ENCODE measurements at places on chromosomes 4 and X.
A peak's percentile ranks its signal among the peaks of the same experiment; 100 is the strongest.

DNA sequence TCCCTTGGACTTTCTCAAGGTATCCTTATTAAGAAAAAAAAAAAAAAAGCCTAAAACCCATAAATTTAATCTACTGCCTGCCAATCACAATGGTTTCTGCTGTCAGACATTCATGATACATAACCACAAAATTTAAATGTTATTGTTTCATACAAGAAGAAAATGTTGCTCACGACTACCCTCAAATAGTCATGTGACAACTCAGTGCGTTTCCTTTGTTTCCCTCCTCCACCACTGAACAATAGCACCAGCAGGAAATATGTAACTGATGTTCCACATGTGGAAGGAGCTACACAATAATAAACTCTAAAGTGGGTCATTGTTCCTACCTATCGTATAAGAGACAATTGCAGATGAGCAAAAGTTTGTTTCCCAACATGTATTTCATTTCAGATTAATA is 244.1 kb upstream of the EDNRA start:
- no peak for DNase-seq

GRCh38 chrX:23386726-23387125 is 52.1 kb downstream of the PTCHD1 start:
- DNase-seq = no peak

- no peak for DNase-seq
Measured at GRCh38 chr4:66849596-66849995, 695.7 kb downstream of the CENPC start.

DNA sequence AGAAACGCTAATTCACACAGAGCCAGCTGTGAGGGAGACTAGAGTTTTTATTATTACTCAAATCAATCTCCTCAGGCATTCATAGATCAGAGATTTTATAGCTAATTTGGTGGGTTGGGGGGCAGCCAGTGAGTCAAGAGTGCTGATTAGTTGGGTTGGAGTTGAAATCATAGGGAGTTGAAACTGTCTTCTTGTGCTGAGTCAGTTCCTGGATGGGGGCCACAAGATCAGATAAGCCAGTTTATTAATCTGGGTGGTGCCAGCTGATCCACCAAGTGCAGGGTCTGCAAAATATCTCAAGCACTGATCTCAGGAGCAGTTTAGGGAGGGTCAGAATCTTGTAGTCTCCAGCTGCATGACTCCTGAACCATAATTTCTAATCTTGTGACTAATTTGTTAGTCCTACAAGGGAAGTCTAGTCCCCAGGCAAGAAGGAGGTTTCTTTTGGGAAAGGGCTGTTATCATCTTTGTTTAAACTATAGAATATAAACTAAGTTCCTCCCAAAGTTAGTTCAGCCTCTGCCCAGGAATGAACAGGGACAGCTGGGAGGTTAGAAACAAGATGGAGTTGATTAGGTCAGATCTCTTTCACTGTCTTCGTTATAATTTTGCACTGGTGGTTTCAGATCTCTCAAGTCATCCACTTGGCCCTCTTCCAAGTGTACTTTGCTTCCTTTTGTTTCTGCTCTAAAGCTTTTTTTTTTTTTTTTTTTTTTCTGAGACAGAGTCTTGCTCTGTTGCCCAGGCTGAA is 5.4 kb upstream of the NAA11 start:
- peak; percentile 16 for DNase-seq

DNA sequence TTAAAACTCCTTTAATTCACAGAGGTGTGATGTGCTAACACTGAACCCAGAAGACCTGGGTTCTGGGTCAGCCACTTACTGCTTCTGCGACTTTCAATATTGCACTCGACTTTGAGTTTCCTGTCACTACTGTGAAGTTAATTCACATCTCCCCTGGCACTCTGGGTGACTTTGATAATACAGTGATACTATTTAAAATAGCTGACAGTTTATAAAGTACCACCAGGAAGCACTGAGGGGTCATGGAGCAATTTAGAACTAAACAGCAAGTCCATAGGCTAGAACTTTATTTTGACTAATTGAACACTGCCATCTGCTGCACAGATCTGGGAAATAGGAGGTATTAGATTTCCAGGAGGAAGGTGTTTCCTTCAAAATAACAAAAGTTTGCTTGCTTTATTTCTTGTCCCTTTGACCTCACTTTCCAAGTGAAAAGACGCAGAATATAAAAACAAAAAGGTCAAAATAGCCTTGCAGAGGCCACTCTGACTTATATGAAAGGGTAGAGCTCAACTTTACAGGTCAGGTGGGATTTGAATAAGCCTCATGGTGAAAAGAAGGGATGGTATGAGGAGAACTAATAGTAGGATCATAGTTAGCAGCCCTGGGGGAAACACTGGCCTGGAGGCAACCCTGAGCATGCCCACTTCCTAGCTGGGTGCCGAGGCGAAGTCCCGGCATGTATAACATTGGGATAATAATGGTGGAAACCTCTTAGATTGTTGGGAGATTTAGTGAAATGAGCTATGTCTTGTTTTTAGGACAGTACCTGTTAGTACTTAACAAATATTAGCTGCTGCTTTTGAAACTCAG is 53.4 kb downstream of the ZNF518B start:
- peak; percentile 73 for DNase-seq

- DNase-seq = no peak
Measured at GRCh38 chr4:7324651-7325121, 110.0 kb downstream of the PSAPL1 start.

DNA sequence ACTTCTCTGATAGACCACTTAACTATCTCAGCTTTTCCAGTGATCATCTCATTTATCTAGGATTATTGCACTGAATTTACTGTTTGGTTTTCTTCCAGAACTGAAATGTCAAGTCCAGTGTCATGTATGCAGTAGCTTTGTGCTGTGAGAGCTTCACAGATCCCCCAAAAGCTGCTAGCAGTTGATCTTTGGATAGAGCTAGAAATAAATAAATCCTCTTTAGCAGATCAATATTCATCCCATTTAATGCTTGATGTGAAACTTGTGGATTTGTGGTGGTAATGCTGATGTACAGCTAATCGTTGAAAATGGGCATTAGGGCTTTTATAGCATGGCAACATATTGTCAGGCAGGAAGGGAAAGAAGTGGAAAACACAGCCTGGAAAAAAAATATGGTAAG is 509.6 kb upstream of the FAM241A start:
- DNase-seq = no peak

DNA sequence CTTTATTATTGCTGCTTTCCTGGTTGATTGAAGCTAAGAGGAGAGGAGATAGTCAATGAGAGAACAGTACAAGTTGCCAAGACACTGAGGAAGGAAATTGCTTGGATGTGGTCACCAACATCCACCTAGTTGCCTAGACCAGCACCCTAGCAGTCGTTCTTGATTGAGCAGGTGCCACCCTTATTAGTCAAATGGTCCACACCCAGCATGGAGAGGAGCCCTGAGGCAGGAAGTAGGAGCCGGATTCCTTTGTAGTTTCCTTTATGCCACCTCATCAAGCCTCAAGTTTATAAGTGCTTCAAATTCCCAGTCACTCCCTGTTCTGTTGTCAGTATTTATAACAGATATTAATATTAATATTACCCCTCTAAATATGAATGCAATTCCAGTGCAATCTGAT is 19.1 kb downstream of the PAGE2 start:
- DNase-seq = no peak

DNA sequence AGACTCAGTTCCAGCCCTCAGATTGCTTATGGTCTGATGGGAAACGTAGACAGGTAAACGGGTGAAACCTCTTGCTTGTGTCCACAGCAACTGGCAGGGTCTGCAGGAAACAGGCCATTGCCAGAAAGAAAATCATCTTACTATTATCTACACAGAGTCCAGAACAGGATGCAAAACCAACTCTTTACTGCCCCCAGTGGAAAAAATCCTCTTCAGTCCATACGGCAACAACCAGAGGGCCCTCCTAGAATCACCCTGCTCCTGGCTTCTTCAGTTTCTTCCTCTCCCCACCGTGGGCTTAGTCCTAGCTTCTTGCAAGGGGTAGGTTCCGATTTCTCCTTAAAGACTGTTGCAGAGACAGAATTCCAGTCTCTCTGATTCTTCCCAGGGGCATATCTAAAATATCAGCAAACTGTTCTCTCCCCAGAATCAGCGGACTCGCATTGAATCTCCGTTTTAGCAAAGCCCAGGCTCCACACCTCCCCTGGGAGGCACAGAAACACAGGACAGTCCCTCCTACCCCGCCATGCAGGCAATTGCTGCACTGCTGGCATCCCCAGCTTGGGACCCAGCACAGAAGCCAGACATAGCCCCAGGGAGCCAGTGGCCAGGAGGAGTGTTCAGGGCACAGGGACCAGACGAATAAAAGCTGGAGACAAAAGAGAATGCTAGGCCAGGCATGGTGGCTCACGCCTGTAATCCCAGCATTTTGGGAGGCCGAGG is 41.0 kb upstream of the SH3RF1 start:
- peak; percentile 77 for DNase-seq

DNA sequence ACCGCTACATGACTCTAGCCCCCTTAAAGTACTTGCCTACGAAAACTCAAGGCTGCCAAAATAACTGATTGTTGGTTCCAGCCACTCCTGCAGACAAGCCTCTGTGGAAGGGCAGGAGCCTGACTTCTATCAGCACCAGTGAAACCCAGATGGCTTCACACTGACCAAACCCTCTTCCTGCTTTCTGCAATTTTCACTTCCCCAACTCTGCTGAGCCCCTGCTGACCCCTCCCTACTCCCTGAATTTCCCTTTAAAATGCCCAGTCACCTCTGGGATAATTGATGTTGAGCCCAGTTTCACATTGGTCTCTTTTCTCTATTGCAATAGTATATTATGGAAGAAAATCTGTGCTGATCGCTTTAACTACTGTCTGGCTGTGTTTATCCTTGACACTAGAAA is 61.6 kb upstream of the STS start:
- DNase-seq = no peak

DNA sequence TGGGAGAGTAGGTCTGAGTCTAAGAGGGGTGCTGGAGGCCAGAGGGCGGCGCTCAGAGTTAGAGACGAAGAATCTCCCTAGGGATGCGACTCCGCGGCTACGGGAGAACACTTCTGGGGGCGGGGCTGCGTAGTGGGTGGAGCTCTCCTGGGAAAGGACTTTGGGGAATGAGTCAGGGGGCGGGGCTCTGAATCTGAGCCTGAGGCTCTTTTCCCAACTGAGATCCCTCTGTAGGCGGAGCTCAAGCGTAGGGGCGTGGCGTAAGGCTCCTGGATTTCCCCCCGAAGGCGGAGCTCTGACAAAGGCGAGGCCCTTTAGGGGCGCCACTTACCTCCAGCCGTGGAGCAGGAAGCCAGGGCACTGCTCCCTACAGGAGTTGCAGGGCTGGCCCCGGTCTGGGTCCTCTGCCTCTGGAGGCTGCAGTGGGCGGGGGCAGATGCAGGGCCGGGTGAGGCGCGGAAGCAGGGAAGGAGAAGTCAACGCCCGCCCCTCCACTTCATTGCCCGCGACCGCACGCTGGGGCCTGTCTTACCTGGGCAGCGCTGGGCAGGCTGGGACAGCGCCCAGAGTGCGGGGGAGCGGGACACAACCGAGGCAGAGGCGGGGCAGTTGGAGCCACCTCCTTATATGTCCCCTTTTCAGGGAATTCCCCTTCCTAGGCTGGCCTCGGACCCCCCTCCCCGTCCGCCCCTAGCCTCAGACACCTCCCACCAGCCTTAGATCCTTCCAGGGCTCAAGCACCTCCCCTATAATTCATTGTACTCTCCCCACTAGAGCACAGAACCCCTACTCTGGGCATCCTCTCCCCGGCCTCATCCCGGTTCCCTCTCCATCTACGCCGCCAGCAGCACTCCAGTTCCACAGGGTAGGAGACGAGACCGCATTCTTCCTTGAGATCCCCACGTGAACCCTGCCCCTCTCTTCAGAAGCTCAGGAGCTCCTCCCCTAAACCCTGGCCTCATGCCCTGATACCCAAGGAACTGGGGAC is 1.6 kb downstream of the PRICKLE3 start:
- DNase-seq = peak; percentile 80

- no peak for DNase-seq
Measured at GRCh38 chrX:116031331-116031730, 139.2 kb upstream of the AGTR2 start.

DNA sequence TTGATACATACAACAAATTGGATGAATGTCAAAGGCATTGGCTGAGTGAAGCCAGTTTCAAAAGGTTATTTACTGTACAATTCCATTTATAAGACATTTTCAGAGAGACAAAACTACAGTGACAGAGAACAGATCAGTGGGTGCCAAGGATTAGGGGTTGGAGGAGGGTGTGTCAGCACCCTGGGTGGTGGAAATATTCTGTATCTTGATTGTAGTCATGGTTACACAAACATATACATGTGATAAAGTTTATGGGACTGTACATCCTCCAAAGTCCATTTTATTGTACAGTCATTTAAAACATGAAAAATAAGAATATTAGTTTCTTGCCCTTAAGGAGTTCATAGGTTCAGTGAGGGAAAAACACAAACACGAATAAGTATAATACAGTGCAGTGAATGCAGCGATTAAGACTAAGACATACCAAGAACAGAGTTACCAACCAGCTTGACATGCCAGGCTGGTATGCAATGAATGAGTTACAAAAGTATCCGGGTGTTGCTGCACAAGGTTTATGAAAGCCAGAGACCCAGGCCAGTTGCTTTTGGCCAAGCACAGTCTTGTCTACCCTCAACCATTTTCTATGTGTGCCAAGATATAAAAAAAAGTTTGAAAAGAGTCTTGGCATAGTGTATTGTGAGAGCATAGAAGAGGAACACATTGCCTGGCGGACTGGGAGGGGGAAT is 123.6 kb downstream of the MSL3 start:
- no peak for DNase-seq

DNA sequence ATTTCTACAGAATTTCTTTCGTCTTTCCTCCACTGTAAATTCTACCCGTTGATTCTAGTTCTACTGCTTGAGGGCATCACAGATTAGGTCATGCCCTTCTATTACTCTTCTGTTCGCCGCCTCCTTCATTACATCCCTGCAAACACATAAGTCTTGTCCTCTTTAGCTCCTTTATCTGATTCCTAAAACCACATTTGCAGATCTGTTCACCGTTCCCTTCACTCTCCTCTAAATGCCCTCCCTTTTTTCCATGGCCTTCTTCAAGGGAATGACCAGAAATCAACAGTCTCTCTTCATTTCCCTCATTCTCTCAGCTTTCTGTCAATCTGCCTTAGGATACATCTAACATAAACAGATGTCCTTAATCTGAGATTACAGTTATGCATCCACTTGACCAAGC is 43.1 kb downstream of the BTC start:
- DNase-seq = no peak

DNA sequence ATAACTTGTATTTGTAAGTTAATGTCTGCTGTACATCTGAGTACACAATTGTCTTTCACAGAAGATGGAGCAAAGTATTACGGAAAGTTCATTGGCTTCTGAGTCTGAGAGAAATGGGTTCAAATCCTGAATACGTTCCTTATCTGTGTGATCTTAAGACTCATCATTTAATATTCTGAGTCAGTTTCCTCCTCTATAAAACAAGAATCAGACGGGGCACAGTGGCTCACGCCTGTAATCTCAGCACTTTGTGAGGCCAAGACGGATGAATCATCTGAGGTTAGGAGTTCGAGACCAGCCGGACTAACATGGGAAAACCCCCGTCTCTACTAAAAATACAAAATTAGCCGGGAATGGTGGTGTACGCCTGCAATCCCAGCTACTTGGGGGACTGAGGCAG is 57.8 kb downstream of the APBB2 start:
- no peak for DNase-seq

DNA sequence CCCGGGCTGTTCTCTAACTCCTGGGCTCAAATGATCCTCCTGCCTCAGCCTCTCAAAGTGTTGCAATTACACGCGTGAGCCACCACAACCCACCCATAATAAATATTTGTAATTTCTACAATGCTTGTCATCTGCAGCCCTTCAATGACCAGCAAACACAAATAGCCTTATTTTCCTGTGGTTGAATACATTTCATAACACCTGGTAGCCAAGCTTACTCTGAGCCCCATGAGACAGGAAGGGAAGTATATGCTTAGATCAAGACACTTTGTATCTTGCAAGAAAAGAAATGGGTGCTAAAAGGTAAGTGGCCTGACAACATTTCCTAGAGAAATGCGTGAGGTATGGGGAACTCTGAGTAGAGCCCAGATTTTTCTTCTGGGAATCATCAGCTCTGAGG is 56.9 kb upstream of the PDGFRA start:
- no peak for DNase-seq

Data from tongue (tissue), 3 donors.